ENCODE measurements at places on chromosomes 12 and 14.

- DNase-seq: no peak
These were observed 54.1 kb upstream of the DIO3 start for GRCh38 chr14:101506926-101507835.

DNA sequence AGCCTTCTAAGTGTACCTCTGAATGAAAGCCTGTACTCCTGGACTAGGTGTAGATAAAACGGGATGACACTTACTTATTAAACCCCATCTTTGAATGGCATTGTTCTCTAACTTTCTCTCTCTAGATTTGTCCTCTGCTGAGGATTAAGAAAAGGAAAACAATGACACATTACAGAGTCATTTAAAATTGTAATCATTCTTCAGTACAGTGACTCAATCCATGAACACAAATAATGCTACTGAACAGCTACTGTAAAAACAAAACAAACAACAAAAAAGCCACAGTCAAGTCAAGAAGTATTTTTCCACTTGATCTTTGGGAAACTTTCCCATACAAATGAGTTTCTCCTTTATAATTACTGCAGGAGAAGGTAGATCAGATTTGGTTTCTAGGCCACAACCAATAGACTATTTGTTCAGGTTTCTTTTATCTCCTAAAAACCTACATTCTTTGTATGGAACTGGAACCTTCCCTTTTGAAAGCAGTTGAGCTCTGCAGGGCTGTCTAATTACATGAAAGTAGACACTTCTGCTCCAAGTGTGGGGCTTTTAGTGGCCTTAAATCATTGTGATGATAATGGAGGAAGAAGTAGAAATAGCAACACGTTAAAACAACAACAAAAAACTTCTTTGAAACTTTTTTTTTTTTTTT, 219.1 kb downstream of the ESR2 start:
- peak; percentile 70 for DNase-seq

DNA sequence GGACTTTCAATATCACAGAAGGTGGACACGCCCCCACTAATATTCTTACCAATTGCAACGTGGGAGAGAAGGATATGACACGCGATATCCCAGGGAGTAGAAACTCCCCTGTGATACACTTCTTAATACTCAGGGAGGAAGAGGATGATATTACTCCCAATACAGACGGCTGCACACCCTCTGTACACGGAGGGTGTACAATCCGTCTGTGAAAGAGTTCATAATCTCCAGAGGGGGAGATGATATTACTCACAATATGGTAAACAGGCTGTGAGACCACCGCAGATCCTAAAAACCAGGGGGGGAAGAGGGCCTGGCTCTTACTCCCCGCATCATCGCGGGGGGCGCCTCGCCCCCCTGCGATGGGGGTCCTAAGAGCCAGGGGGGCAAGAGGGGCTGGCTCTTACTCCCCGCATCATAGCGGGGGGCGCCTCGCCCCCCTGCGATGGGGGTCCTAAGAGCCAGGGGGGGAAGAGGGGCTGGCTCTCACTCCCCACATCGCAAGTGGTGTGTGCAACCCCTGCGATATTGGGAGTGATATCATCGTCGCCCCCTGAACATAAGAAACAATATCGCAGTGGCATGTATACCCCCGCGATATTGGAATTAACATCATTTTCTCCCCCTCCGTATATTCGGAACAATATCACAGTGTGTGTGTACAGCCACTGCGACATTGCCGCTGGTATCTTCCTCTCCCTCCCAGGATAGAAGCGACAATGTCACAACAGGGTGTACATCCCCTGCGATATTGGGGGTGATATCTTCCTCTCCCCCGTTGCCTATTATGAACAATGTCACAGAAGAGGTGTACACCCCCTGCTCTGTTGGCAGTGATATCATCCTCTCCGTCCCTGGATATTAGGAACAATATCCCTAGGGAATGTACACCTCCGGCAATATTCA, 8.9 kb upstream of the CLEC6A start:
- peak; percentile 0 for DNase-seq

DNA sequence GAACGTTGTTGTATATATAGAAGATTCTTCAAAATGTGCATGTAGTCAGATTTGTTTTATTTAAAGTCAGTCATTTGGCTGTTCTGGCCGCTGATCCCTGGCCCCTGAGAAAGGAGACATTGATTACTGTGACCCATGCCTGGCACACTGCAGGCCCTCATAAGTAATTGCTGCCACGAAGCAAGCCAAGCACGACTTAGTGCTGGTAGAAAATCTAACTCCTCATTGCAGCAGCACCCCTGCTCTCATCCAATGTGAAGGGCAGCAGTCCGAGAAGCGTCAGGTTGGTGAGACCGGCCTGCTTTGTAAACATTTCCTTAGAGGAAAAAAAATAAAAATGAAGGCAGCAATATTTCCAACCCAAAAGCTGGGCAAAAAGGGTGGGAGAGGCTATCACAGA, 22.8 kb upstream of the TMTC2 start:
- no peak for DNase-seq

DNA sequence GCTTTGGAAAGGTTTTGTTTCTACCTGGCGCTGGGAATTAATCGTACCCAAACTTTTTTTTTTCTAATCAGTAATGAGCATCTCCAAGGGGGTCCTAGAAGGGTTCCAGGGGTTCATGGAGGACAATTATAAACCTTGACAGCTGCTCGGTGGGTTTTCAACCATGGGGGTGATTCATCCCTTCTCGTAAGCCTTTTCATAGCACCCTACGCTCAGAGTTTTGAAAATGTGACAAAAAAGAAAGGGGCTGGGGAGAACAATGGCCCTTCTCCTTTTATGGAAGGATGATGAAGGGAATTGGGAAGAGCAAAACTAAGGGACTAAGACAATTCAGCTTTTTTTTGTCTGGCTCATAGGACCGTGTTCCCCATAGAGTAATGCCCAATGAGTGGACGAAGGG, 196.7 kb downstream of the ZFP36L1 start:
- no peak for DNase-seq
